ENCODE measurements at places on chromosomes 4 and X.

DNA sequence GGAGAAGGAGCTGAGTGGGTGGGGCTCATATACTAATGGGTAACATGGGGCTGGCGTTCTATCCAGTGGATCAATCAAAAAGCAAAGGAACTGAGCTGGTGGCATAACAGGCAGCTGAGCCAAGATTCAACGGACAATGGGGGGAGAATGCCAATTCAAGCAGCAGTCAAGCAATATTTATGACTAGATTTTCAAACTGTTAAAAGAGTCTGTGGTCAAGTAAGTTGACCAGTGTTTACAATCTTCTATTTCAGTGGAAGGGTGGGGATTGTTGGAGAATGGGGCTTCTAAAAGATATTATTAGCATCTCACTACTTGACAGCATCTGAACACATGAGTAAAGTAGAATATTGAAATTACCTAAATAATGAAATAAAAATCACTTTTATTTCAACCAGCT, 64.9 kb upstream of the SCRG1 start:
- DNase-seq = no peak

- DNase-seq = no peak
Observed at GRCh38 chr4:173177232-173177631, 8.6 kb downstream of the GALNT7 start.

GRCh38 chr4:136032391-136032790, 1499.9 kb downstream of the PCDH18 start:
- no peak for DNase-seq

GRCh38 chr4:38150766-38151165, 190.6 kb downstream of the PTTG2 start:
- DNase-seq = no peak

GRCh38 chr4:142356801-142357200, 489.3 kb downstream of the INPP4B start:
- no peak for DNase-seq

DNA sequence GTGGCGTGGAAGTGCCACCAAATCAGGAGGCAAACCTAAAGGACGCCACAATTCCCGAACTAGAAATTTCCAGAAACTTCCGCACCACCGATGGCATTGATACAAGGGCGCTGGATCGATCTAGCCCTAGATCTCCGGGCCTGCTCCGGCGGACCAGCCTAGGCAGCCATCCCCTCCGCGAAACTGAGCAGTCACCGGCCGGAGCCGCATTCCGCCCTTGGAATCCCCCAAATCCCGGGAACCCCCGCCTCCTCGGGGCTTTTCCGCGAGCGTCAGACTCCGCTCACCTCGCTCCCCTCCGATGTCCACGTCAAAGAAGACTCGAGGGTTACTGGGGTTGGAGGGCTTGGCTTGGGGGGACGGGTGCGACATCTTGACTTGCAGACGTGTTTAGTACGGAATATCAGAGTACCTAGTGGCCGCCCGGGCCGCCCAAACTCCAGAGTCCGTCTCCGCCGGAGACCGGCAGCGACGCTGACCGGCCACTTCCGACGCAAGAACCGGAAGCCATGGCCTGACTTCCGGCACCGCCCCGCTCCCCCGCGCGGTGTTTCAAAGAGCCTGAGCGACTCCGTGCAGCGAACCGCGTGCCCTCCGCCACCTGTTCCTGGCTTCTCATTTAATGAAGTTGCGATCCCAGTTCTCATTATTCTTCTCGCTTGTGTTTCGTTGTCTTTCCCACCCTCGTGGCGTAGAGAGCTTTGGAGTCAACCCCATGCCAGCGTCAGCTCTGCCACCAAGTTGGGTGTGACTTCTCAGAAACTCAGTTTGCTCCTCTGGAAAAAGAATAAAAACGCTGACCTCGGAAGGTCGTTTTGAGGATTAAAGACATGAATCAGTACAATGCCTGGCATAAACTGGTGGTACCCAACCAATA, at the start of gene PPID:
TSS of gene PPID (minus strand) at position 480 of the 877 bp plus-strand sequence. CDS start at position 372, 108 bp downstream.
- peak; percentile 7 for DNase-seq

DNA sequence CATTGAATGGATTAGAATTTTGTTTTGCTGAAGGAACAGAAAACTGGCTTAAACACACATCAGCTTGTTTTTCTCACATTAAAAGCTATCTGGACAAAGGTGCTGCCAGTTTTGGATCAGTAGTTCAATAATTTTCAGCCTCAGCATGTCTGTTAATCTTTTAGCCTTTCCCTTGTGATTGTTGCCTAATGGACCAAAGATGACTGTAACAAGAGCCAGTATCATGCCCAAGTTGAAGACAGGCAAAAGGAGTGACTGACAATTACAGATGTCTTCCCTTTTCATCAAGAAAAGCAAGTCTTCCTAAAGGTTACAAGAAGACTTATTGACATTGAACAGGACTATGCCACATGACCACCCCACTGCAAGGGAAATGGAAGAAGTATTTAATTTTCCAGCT, 419.7 kb downstream of the MAPK10 start:
- no peak for DNase-seq

DNA sequence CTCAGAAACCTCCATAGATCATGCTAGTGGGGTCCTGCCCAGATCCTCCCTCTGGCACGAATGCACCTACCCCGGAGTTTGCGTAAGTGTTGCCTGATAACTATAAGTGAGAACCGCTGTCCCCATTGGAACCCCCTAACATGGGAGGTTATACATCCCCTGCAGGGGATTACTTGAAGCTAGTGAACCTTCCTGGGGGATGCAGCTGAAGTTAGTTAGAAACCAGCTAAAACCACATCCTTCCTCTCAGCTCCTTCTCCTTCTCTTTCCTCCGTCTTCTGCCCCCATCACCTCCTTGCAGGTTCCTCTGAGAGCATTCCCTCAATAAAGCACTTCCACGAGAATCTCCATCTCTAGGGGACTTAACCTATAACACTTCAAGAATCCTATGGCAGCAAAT, 95.0 kb downstream of the ZNF827 start:
- no peak for DNase-seq

Measured in NK-92 treated with Interleukin-12 subunit alpha and Interleukin-12 subunit beta, amount 100 ng/mL, for 24 hours (cell line).